NCI-H524 (cell line): ENCODE measurements at places on chromosomes 2 and 18.

- no peak for DNase-seq
Measured at GRCh38 chr2:96540136-96540535, 3.6 kb downstream of the ARID5A start.

DNA sequence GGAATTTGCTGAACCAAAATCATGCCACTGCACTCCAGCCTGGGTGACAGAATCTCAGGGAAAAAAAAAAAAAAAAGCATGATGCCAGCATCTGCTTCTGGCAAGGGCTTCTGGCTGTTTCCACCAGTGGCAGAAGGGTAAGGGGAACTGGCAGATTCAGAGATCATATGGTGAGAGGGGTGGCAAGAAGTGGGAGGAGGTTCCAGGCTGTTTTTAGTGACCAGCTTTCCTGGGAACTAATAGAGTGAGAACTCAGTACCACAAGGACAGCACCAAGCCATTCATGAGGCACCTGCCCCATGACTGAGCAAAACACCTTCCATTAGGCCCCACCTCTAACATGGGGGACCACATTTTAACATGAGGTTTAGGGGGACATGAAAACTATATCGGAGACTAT is 18.4 kb upstream of the CLASP1 start:
- no peak for DNase-seq

DNA sequence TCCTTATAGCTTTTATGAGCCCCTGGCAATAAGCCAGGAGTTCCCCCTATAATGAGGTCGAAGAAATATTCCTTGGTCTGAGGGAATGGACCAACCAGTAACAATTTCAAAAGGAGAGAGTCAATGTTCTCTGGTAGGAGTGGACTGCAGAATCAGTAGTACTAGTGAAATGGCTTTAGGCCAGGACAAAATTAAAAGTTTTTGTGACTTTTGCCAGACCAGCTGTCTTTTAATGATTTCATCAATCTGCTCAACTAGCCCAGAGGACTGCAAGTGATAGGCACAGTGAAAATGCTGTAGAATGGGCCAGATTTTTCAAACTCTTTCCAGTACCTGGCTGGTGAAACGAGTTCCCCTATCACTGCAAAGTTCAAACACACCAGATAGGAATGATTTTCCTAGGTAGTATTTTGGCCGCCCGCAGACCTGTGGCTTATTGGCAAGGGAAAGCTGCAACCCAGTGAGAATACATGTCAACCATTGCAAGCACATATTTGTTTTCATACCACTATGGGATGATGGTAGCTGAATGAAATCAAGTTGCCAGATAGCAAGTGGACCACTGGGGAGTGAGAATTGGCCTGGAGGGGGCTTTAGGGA is 45.5 kb downstream of the CERS6 start:
- no peak for DNase-seq

DNA sequence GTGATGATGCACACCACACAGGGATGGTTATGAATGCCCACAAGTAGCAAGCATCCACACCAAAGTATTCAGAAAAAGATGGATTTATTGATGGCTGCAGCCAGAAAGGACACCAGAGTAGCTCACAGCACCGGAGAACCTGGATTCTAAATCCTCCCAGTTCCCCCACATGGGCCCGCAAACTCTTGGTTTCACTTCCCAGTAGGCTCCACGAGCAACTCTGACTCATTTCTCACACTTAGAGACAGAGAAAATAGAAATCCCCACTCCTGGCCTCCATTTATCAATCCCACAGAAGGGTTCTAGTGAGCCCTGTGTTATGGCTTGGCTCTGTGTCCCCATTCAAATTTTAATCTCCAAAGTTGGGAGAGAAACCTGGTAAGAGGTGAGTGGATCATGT is 426.7 kb upstream of the MYT1L start:
- no peak for DNase-seq

DNA sequence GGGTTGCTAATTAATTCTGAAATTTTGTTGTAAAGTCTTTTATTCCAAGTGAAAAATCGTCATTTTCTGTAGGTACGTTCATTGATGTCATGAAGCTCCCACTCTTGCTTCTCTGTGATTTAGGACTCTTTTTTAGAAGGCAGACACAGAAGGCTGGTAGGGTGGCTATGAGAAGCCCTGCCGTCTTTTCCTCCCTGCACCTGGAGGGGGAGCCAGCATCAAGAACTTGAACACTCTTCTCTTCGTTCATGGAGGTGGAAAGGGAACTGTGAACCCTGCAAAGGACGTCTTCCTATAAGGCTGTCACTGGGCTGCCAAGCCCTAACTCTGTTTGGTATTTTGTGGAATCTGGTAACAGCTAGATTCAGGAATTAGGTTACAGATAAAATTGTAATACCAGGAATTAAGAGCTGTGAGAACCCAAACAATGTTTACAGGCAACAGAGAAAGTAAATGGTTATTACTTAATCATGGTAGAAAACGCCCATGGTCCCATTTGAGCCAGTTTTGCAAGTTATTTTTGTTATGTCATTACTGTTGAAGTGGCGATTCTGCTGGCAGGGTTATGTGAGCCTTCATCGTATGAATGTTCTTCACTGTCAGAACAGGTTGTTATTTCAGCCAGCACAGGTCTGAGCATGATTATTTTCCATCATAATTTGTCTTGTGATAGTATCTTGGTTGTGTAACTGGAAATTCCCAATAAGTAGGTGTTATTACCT is 112.2 kb downstream of the OSBPL6 start:
- peak; percentile 32 for DNase-seq

DNA sequence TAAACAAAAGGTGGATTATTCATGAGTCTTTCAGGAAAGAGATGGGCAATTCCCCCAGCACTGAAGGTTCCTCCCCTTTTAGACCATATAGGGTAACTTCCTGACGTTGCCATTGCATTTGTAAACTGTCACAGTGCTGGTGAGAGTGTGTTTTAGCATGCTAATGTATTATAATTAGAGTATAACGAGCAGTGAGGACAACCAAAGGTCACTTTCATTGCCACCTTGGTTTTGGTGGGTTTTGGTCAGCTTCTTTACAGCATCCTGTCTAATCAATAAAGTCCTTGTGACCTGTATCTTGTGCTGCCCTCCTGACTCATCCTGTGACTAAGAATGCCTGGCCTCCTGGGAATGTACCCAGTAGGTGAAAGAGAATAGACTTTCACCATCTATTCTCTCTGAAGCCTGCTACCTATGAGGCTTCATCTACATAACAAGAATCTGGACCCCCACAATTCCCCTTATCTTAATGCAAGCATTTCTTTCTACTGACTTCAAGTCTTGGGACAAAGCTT is 148.7 kb downstream of the CABLES1 start:
- no peak for DNase-seq

DNA sequence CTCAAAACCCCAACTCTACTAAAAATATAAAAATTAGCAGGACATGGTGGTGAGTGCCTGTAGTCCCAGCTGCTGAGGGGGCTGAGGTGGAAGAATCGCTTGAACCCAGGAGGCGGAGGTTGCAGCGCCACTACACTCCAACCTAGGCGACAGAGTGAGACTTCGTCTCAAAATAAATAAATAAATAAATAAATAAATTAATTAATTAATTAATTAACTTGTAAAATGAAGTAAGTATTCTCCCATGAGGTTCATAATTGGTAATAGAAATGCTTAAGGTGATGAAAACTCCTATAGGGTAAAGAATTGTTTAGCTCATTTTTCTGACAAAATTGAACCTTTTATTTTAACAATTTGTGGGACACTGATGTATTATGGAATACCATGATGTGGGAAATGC is 230.8 kb downstream of the TMEM182 start:
- DNase-seq = no peak

GRCh38 chr2:48482313-48482712 is 47.6 kb upstream of the STON1 start:
- DNase-seq = no peak

DNA sequence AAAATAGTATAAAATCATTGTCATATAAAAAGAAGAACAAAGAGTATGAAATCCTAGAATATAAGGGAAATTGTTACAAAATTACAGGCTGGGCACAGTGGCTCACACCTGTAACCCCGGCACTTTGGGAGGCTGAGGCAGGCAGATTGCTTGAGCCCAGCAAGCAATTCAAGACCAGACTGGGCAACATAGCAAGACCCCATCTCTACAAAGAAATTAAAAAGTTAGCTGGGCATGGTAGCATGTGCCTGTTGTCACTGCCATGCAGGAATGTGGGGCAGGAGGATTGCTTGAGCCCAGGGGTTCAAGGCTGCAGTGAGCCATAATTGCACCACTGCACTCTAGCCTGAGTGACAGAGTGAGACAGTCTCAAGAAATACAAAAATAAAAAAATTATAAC is 44.8 kb downstream of the NAPG start:
- no peak for DNase-seq

GRCh38 chr2:152706477-152707021 is 10.7 kb downstream of the PRPF40A start:
- no peak for DNase-seq

- no peak for DNase-seq
Measured at GRCh38 chr2:54613794-54614257, 109.6 kb upstream of the EML6 start.
